ENCODE measurements at places on chromosomes 6 and 20.

DNA sequence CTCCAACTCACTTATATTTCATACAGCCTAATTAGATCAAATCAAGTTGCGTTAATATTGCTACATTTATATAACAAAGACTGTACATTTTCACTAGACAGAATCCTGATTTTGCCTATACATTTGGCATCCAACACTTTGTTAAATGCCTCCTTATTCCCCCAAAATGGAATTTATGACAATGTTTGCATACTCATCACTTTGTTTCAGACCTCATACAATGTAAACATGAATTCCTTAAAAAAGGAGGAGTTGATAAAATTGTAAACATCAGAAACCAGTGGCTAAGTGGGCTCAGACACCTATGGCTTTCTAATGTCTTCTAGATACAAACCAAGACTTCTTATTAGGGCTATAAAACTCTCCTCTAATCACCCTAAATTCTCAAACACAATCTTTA lies 87.3 kb downstream of the CHD6 start:
- no peak for DNase-seq

DNA sequence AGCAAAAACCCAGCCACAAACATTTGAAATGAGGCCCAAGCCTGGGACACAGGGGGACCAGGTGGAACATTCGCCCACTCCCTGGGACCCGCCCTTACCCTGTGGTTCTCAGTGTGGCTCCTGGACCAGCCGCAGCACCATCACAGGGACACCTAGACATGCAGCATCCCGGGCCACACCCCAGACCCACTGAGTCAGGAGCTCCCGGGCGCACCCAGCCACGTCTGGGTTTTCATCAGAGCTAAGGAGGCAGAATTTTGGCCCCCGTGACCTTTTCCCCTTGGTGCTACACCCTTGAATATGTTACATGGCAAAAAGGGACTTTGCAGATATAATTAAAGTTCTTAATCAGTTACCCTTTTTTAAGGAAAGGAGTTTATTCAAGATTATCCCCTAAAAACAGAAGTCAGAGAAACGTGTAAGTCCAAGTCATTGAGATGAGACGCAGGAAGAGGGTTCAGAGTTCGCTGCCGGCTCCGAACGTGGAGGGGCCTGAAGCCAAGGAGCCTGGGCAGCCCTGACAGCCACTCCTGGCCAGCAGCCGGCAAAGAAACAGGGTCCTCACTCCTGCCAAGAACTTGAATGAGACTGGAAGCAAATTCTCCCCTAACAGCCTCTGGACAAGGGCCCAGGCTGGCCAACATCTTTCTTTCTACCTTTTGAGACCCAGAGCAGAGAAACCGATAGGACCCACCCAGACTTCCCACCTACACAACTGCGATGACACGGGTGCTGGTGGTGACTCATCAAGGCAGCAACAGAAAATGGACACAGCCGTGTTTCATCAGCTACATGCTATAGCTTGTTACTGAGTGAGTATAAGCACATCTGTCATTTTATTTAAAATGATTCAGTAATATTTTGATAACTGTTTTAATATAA lies 25.3 kb downstream of the BFSP1 start:
- no peak for DNase-seq

GRCh38 chr6:84847390-84848160 lies 83.2 kb upstream of the TBX18 start:
- DNase-seq: no peak

DNA sequence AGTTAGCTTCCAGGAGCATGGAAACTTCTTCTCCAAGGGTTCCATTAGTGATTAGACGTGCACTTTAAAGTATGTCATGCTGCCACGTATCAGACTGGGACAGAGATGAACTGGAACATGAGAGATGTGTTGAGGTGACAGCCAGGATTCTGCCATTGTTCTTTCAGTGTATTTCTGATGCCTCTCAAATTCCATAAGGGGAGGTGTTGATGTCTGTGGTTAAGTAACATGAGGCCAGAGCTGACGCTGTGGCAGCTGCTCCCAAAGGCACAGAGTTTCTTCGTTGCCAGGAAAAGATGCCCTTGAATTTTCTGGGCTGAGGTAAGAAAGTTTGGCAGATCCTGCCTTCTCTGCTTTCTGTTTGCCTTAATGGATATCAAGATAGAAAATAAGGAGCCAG lies 63.5 kb downstream of the TRMT6 start:
- no peak for DNase-seq

GRCh38 chr20:45579184-45579583 lies at the start of gene WFDC8:
Gene WFDC8 (minus strand): TSS chr20:45579284. CDS start chr20:45579247, 37 bp downstream.
- DNase-seq: no peak

GRCh38 chr20:34569598-34569997 lies 11.1 kb downstream of the MAP1LC3A start:
- no peak for DNase-seq

DNA sequence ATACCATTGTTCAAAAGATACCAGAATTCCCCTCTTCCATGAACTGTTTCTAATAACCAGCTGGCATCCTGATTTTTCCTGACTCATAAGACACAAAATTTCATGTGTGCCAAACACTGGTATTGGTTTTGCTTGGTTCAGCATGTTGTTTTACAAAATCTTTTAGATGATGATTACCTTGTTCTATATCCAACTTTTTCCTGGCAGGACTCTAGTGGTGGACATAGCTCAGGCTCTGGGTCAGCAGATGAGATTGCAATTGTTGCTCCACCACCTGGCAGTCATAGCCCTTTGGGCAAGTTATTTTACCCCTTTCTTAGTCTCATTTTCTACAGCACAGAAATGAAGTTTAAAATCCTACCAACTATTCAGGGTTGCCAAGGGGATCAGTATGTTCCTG lies 6.2 kb downstream of the TRIM38 start:
- DNase-seq: no peak

DNA sequence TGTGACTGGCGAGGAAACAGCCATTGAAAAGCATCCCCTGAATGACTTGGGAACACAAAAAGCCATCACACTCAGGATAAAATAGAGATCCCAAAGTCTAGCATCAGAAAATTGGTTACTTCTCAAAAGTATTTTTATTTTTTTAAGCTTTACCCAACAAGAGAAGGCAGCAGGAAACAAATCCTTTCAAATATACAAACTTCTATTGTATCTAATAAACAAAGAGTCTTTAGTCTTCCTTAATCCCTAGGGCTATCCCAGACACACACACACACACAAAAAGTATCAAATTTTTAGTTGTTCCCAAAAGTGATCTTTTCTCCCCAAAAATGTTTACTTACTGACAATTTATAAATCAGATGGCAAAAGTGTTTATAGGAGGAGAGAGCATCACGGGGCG lies 33.2 kb upstream of the MARCKS start:
- DNase-seq: no peak

DNA sequence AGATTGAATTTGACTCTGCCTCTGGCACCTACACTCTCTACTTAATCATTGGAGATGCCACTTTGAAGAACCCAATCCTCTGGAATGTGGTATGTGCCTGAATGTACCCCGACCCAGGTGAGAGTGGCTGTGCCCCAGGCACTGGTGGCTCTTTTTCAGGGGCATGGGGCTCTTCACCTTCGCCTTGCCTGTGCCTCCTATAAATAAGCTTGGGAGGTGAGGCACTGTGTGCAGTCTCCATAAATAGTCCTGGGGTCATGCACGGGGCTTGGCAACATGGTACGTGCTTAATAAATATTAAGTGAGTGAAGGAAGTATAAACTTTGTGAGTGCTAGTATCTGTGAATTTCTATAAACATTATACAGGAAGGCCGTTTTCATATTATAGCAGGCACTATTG lies 33.0 kb downstream of the GHRH start:
- no peak for DNase-seq

DNA sequence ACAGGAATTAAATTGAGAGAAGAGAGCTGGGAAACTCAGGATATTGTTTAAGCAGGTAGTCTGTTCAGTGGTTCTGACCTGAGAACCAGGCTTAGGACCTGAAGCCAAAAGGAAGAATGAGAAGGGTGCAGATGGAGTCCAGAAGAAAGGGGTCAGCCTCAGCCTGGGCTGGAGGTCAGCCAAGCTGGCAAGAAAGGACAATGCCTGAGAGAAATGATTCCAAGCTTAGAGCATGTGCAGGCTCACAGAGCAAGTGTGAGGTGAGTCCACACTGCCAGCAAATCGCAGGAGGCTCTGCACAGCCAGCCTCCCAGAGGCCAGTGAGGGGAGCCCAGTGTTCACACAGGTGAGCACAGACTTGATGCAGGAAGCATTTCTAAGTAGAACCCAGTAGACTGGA lies 47.3 kb downstream of the DAAM2 start:
- DNase-seq: no peak

GRCh38 chr20:16400234-16400633 lies 173.0 kb downstream of the KIF16B start:
- DNase-seq: no peak

- DNase-seq: no peak
These were observed 9.0 kb downstream of the NKAIN2 start for GRCh38 chr6:123812621-123813020.

GRCh38 chr6:11403035-11403601 lies 134.4 kb upstream of the TMEM170B start:
- DNase-seq: no peak

DNA sequence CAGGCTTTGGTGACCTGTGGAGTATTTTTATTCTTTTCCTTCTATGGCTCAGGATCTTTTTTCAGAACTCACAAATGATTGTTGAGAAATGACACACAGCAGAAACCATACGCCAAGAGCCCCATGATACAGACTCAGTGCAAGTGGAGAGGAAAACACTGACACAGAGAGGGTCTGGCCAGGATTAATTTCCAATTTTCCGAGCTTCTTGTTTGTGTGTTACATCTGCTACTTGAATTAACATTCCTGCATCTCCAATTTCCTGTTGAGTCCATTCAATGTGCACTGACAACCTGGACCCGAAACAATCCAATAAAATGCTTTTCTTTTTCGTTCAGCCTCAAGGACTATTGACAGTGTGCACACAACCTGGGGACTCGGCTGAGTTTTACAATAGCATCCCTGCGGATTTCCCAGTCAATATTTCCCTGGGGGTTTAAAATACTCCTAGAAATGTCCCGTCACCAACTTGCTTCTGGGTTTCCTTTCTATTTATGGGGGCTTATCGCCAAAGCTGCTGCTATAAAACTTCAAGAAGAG lies 4.9 kb upstream of the MLN start:
- DNase-seq: no peak

DNA sequence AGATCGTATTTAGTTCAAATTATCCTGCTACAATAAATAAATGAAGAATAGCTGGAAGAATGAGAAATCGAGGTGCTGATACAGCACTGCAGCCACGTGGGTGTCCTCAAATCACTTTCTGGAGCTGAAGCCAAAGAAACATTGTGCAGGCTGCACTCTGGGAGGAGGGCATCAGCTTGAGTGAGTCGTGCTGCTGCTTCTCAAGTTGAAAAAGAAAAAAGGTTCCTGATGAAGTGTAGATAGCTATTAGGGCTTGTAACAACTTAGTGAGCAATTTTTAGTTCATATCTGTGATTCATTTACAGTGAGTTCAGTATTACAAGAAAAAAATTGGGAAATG lies 40.5 kb downstream of the DSE start:
- no peak for DNase-seq

DNA sequence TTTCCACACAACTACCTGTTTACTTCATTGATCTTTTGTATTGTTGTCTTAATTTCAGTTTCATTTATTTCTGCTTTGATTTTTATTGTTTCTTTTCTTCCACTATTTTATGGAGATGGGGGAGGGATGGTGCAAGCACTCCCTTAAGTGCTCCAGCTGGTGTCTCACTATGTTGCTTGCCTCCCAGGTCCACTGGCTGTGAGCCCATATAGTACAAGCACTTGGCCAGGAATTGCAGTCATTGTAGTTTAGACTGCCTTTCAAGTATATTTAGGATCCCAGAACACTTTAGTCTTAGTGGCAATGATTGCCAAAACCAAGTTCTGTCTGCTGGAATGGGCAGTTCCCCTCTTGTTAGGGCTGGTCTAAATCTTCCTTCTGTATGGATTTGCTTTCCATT lies 34.9 kb upstream of the MAN1A1 start:
- no peak for DNase-seq

- no peak for DNase-seq
These were observed 17.3 kb downstream of the PLCG1 start for GRCh38 chr20:41154436-41155176.

DNA sequence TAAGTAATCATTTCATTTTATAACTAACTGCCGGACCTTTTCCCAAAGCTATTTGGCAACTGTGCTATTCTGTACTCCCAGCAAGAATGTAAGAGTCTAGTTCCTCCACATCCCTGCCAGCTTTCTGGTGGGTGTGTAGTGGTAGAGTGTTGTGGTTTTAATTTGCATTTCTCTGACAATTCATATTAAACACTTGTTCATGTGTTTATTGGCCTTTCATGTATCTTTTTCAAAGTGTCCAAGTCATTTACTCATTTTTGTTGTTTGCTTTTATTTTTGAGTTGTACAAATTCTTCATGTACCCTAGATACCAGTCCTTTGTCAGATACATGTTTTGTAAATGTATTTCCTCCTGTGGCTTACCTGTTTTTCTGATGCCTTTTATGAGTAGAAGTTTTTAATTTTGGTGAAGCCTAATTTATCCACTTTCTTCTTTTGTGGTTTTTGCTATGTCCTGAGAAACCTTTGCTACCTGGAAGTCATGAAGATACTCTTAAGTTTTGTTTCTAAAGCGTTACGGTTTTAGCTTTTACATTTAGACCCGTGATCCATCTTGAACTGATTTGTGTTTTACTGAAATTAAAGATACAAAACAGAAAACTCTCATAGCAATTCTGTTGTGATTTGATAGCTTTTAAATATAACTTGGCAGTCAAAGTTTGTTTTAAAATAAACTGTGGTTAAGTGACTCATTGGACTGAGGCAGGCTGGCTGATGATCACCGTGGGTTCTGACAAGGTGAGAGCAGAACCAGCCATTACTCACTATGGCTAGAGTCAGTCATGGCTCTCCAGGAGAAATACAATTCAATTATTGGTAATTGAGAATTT lies 8.0 kb downstream of the MYLIP start:
- no peak for DNase-seq

DNA sequence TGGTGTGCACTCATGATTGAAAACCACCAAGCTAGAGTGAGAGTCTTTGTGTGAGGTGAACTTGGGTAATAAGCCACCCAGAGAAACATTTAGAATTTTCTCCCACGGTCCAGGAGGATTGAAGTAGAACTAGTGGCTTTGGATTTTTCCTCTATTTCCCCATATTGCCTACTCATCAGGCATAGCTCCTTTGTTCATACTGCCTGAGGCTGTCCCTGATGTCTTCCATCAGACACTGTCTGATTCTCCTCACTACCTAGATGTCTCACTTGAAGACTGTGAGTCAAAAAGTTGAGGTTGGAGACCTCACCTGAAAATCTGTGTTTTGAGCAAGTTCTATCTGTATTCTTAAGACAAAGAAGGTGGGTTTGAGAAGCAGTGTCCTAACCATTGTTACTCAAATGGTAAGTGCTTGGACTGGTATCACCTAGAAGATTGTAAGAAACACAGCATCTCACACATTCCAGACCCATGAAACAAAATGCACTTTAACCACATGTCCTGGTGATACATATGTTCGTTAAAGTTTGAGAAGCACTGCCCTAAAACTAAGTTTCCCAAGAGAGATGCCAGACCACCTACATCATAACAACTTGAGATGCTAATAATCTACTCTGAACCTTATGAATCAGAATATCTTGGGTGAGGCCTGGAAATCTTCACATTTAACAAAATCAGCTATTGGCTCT lies 523.4 kb upstream of the BTBD3 start:
- no peak for DNase-seq

- peak; percentile 94 for DNase-seq
These were observed at the start of gene TOMM34 for GRCh38 chr20:44960103-44960852. Gene TOMM34 (minus strand): TSS chr20:44960397. CDS start chr20:44960333, 64 bp downstream.

Measured in NCI-H2227 treated with DMSO at 0.1 percent for 48 hours (cell line).